ENCODE measurements at places on chromosomes 11 and 22.
A peak's percentile ranks its signal among the peaks of the same experiment; 100 is the strongest.

DNA sequence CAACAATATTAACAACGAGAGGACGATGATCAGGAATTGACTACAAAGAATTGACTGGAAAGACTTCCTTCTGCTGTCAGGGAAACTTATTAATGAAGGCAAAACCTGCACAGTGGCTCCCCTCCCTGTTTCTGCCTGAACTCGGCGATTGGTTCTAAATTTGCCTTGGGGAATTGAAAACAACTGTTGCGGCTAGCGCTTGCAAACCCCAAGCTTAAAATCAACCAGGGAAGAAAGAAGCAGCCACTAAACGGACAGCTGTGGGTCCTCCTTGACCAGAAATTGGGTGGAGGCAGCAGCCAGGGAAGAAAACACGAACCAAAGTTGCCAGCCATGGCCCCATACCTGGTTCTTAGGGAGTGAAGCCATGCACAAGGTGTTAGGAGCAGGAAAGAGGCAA, 383.5 kb upstream of the CADM1 start:
- DNase-seq = no peak

DNA sequence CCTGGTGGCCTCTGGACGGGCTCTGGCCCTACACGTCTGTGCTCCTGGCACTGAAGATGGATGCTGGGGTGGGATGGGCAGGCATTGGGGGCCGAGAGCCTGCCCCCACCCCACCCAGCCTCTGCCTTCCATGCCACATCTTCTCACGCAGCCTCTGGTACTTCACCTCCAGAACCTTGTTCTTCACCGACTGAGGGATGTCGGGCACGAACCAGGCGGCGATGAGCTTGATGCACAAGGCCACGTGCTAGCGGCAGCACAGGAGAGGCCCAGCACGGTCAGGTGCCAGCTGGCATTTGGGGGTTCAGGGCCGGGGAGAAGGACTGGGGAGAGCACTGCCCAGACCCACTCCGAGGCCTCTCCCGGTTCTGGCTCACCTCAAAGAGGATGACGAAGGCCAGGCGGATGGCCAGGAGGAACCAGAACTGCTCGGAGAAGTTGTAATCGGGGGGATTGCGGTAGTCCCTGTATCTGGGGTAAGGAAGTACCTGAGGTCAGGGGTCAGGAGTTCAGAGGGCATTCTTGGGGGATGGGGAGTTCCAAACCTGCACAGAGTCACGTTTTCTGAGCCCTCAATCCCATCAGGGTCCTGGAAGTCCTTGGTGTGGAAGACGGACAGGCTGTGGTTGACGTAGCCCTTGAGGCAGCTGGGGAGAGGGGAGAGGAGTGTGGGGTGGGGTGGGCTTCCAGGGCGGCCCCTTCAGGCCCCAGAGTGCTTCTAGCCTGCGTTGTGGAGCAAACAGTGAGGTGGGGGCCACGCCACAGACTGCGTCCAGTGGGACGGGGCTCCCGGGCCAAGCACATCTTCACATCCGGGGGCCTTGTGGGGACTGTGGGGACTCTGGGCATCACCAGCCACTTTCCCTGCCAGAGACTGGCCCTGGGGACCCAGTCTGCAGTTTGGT, 3.8 kb upstream of the SIGIRR start:
- DNase-seq = no peak

DNA sequence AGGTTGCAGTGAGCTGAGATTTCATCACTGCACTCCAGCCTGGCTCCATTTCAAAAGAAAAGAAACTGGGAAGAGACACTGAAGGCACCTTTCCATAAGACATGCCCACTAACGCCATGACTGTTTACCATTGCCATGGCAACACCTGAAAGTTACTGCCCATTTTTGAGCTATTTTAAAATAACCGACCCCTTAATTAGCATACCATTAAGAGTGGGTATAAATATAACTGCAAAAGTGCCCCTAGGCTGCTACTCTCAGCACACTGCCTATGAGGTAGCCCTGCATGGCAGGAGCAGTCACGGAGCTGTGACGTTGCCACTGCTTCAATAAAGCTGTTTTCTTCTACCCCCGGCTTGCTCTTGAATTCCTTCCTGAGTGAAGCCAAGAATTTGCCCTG, 9.9 kb upstream of the RNASEH2C start:
- DNase-seq = no peak

DNA sequence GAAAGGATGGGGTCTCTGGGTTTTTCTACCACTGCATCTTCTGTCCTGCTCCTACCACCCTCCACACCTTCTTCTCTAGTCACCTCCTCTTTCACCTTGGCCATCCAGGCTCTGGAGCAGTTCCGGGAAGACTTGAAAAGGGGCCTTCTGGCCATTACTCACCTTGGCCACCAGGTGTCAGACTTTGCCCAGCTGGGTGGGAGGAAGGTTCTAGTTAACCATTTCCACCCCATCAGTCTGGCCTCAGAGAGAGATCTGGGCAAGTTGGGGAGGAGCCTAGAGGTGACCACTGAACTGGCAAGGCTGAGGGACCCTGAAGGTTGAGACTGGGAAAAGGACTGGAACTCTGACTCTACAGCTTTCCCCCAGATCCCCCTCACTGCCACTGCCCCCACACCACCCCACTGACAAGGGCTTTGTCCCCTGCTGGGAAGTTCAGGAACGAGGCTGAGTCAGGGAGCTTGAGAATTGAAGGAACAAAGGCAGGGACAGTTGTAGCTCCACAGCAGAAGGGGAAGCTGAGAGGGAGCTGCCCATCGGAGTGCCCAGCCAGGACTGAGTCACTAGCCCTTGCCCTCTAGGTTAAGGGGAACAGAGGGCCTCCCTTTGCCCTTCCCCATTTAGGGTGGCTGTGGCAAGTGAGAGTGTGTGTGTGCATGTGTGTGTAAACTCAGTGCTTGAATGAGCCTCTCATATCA, 3.7 kb upstream of the POLD4 start:
- peak; percentile 82 for DNase-seq

DNA sequence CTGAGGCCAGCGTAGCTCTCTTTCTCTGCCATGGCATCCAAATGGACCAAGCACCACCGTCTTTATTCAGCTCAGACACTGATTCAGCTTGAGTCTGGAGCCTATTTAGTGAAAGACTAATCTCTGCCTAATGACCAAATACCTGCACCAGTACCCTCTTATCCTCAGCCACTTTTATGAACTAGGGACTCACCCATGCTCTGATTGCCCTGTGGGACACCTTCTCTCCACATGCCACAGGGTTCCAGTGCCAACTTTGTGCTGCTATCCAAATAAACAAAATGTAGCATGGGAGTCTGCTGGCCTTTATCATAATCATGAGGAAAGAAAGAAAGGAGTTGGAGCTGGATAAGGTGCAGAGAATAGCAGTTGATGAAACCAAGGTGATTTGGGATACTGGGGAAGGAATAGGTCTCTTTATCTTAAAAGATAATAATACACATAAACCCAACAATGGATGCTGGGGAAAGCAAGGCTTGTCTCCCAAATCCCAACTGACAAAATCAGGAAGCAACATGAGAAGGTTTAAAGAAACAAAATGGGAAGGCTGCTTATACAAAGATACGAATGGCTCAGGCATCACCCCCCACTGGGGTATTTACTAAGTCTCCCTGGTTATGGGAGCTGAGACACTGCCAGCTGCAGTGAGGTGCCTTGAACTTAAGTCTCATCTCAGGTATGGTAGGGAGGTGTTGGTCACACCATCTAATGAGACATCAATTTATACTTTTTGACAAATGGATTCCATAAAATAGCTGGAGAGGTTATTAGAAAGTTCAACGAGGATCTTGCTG, 63.3 kb downstream of the SYT9 start:
- no peak for DNase-seq

Measured in fibroblast of skin of back (primary cell).